ENCODE measurements at places on chromosomes 1 and 21.

GRCh38 chr1:240820816-240821215, 208.9 kb upstream of the GREM2 start:
- no peak for DNase-seq

- DNase-seq = no peak
Observed at GRCh38 chr1:179941454-179941853, 13.2 kb upstream of the CEP350 start.

DNA sequence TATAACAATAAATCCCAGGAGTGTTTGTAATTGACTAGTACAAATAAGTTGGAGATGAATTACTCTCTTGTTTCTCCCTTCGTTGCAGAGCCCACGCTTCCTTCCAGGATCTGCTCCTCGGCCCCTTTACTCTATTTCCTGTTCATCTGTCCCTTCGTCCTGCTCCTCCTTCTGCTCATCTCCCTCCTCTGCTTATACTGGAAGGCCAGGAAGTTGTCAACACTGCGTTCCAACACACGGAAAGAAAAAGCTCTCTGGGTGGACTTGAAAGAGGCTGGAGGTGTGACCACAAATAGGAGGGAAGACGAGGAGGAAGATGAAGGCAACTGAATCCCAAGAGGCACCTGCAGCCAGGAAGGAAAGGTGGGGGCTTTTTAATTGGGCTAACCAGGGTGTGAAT, 26.4 kb upstream of the TTF2 start:
- DNase-seq = no peak

GRCh38 chr1:211371406-211372105, 44.9 kb downstream of the TRAF5 start:
- DNase-seq = no peak

DNA sequence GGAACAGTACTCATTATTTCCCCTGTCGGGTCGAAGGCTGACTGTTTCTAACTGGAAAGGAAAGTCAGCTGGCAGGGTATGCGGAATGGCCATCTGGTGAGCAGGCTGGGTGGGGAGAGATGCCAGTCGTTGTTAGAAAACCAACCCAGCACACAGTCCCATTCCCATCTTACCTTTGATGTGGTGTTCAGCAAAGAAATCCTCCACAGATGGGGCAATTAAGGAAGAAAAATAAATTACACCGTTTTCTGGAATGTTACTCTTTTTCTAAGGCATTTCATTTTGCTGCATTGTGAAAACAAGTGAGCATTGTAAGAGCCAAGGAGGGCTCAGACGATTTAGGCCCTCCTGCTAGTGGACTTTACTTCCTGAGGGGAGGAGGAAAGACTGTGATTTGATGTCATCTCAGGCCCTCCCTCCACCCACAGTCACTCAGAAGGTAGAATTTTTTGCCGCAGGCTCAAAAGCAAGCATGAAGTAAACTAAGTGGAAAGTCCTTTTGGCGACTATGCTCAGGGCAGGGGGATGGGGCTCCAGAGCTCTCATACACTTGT, at the start of gene SLC16A4:
Gene SLC16A4, minus strand, starts transcription at position 335 of the 554 bp plus-strand sequence. CDS start 1,703 bp downstream, outside the sequence.
- DNase-seq = no peak

DNA sequence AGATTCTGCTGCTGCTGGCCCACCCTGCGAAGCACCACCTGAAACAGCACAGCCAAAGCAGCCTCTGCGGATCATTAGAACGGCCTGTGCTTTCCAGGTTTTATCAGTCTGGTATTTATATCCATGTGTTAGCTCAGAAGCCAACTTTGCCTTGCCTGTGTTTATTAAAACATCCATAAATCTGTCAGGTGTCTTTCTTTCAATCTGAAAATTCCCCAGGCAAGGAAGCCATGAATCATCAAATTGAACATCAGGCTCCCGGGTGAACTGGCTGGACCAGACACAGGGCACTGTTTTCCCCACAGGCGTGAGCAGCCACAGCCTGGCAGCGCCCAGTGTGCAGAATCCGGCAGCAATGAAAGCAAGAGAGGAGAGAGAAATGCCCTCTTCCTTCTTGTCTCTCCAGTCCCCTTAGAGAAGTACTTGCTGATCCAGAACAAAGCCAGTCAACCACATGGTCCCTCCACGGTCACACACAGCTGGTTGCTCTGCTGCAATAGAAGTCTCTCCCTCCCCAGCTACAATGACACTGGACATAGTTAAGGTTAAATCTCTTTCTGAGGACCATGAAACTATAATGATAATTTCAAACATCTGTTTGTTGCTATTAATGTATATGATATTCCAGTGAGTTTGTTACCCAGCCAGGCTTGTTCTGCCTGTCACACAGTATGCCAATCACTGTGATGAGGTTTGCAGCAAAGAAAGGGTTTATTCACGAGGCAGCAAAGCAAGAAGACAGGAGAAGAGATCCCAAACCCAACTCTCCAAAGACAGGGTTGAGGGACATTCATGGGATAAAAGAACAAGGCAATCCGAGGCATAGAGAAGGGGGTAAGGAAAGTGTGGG, 212.1 kb upstream of the FMN2 start:
- DNase-seq = no peak

- DNase-seq = no peak
Observed at GRCh38 chr1:193754151-193754550, 567.7 kb upstream of the B3GALT2 start.

- no peak for DNase-seq
Observed at GRCh38 chr1:55695151-55695550, 480.0 kb upstream of the USP24 start.

GRCh38 chr21:37565530-37566223, 199.1 kb downstream of the DYRK1A start:
- DNase-seq = no peak

Measured in 8988T (cell line).